ENCODE measurements at places on chromosomes 11 and 22.

GRCh38 chr22:28883917-28884746 is 760 bp downstream of the ZNRF3 start:
- peak; percentile 37 for DNase-seq

- no peak for DNase-seq
These were observed 105.2 kb downstream of the MAML2 start for GRCh38 chr11:96237766-96238266.

- DNase-seq, result no peak
These were observed 31.8 kb upstream of the RBMXL2 start for GRCh38 chr11:7056828-7057513.

GRCh38 chr11:128695539-128696221 is 1.8 kb downstream of the FLI1 start:
- DNase-seq, result peak; percentile 64

GRCh38 chr11:118979434-118979833 is 7.9 kb downstream of the FOXR1 start:
- no peak for DNase-seq

- no peak for DNase-seq
These were observed 36.9 kb upstream of the MAPK1 start for GRCh38 chr22:21904250-21904789.

- peak; percentile 88 for DNase-seq
These were observed at the start of gene ZNF70 for GRCh38 chr22:23750714-23751440. TSS of gene ZNF70 (minus strand) at chr22:23751112. CDS start at chr22:23745140, 5,972 bp downstream.

- no peak for DNase-seq
These were observed 130.4 kb downstream of the C11orf87 start for GRCh38 chr11:109552376-109552775.

DNA sequence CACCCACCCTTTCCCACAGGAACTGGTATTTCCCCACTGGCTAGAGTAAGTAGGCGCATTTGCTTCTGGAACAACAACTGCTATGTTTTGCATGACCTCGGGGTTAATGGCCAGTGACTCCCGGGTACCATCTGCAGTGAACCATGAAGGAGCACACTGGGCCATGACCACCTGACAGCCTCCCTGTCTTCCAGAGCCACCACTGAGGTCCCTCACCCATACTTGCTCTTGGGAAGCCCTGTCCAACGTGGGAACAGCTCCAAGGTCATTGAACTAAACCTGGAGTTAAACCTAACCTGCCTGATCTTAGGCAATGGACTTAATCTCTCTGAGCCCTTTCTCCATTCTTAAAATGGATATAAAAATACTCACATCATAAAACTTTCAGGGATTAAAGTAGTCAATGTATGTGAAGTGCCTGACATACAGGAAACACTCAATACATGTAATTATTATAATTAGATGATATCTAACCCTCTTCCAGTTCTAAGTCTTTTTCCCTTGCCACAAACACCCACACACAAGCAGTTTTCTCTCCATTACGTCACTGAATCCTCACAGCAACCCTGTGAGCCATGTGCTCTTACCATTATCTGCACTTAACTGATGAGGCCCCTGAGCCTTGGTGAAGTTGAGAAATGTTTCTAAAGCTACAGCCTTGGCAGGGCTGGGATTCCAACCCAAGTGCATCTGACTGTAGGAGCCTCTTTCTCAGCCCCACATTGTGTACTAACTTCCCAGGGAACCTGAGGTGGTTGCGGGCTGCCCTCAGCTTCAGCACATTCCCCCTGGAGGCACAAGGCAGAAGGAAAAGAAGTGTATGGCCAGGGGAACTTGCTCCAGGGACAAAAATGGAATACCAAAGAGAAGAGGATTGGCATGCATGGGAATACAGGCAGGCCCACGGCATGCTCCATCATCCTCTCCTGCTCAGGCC is 74.5 kb upstream of the NCAM1 start:
- DNase-seq, result no peak

GRCh38 chr11:28674433-28675103 is 566.4 kb downstream of the METTL15 start:
- DNase-seq, result no peak

- DNase-seq, result no peak
These were observed 2.3 kb upstream of the CRYBB3 start for GRCh38 chr22:25197340-25197739.

DNA sequence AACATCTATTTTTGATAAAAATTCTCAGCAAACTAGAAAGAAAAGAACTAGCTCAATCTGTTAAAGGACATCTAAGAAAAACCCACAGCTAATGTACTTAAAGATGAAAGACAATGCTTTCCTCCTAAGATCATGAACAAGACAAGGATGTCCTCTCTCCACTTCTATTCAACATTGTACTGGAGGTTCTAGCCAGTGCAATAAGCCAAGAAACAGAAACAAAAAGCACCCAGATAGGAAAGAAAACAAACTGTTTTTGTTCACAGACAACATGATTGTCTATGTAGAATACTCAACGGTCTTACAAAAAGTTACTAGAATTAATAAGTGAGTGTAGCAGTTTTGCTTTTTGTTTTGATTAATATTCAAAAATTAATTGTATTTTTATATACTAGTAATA is 7.8 kb downstream of the CD3D start:
- DNase-seq, result peak; percentile 60

DNA sequence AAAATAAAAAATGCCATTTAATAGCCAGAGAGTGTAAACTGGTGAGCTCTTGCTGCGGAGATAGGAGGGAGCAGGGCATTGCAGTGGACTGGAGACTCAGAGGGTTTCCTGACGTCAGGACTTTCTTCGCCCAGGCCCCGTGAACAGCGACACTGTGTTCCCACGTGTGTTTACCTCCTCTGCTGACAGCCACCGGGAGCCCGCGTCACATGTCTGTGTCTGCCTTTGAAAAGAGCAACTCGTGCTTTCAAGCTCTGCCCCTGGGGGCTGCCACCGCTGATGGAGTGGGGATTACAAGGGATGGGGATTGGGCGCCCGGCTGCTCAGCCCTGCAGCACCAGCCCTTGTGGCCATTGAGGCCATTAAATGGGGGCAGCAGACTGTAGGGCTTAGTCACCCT is 3.3 kb downstream of the TANGO2 start:
- no peak for DNase-seq

GRCh38 chr11:63672156-63672463 is 934 bp upstream of the ATL3 start:
- no peak for DNase-seq

DNA sequence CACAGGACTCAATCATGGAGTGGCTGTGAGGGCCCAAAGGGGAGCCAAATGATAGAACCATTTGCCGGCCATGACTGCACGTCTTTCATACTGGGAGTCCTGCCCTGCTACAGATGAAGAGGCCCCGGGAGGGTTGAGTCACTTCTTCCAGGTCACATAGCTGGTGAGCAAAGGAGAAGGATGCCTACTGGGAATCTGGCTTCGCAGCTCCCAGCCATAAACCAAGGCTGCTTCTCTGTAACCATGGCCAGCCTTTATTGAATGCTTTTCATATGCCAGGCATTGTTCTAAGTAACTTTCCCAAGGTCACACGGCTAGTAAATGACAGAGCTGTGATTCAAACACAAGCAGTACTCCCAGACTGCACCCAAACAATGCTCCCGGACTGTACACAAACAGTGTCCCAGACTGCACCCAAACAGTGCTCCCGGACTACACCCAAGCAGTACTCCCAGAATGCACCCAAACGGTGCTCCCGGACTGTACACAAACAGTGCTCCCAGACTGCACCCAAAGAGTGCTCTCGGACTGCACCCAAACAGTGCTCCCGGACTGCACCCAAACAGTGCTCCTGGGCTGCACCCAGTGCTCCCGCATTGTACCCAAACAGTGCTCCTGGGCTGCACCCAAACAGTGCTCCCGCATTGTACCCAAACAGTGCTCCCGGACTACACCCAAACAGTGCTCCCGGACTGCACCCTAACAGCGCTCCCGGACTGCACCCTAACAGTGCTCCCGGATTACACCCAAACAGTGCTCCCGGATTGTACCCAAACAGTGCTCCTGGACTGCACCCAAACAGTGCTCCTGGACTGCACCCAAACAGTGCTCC is 89.8 kb downstream of the FBXO7 start:
- no peak for DNase-seq

DNA sequence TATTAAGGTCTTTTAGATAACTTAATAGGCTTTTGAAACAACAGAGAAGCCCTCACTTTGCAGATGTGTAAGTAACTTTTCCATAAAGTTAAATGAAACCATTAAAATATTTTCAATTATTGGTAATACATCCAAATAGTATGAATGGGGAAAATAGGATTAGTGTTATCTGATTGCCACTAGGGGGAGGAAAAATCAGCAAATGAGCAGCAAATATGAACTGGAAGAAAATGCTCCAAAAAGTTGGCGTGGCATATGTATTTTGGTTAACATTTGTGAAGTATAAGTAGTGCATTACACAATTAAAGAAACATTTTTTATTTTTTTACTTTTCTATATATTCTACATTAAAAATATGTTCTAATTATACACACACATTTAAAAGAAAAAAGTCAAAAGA is 259.8 kb upstream of the ANO5 start:
- no peak for DNase-seq

DNA sequence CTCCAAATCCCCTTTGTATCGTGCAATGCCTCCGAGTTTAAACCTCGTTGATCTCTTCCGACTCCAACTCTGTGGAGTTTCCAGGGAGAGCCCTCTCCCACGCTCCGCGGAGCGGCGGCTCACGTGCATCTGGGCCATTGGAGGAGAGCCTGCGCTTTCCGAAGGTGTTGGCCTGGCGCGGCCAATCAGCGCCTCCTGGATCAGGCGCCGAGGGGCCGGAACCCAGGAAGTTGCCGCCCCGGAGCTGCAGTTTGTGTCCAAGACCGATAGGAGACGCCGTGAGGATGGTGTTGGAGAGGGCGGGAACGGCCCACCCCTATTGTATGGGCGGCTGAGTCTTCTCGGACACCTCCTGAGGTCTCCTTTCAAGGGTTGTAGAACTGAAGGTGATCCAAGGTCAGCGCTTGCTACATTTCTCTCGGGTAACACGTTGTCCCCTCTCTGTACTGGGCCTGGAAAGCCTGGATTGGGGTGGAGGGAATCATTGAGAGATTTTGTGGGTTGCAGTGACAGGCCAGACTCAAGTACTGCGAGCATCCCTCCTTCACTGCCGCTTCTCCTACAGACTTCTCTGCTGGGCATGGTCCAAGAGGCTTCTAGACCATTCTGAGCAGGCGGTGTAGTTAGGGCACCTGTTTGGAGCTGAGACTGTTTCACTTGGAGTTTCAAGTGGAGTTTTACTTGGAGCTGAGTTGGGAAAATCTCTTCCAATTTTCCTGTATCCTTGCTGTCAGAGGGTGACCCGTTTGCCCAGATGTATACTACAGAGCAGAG is 1.7 kb downstream of the ADAMTS15 start:
- DNase-seq, result no peak

- no peak for DNase-seq
These were observed 5.4 kb downstream of the APIP start for GRCh38 chr11:34910817-34911216.

GRCh38 chr22:40609216-40609615 is 27.3 kb downstream of the MRTFA start:
- DNase-seq, result no peak

- DNase-seq, result no peak
These were observed 27.1 kb upstream of the TOP3B start for GRCh38 chr22:22009661-22010060.

GRCh38 chr22:32692371-32692770 is 109.1 kb upstream of the TIMP3 start:
- DNase-seq, result no peak

GRCh38 chr22:40453671-40454070 is 83.3 kb downstream of the SGSM3 start:
- no peak for DNase-seq

- no peak for DNase-seq
These were observed 16.4 kb upstream of the SNX32 start for GRCh38 chr11:65817312-65817834.

- no peak for DNase-seq
These were observed 426.1 kb upstream of the CADM1 start for GRCh38 chr11:115930291-115930690.

GRCh38 chr11:2542406-2542805 is 97.6 kb downstream of the KCNQ1 start:
- no peak for DNase-seq

DNA sequence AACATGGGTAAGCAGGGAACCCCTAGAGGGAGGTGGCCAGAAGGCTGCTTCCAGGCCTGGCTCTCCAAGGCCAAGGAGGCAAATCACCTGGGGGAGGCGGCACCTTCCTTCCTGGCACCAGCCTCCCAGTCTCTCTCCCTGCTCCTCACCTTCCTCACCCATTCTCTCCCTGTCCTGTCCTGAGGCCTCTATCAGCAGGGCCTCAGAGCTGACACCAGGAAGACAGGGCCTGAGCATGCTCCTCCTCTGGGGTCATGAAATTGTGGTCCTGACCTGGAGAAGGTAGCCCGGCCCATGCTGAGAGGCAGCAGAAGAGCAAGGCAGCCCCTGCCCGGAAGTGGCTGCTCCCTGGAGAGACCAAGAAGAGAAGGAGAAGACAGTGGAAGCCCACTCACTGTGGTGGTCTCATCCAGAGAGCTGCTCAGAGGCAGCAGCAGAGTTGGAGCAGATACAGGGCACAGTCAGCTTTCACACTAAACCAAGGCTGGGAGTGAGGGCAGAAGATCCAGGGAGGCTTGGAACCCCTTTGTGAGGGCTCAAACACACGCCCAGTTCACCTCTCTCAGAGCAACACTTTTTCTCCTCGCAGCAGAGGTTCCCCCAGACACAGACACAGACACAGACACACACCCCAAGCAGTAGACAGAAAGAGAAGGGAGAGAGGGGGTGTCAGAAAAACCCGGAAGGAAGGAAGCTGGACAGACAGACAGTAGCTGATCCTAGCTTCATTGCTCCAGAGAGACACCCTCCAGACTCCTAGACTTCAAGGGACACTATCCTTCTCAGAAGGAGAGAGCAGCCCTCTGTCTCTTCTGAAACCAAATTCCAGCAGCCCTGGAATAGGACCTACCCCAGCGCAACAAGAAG is 1.8 kb downstream of the BCL9L start:
- peak; percentile 63 for DNase-seq

DNA sequence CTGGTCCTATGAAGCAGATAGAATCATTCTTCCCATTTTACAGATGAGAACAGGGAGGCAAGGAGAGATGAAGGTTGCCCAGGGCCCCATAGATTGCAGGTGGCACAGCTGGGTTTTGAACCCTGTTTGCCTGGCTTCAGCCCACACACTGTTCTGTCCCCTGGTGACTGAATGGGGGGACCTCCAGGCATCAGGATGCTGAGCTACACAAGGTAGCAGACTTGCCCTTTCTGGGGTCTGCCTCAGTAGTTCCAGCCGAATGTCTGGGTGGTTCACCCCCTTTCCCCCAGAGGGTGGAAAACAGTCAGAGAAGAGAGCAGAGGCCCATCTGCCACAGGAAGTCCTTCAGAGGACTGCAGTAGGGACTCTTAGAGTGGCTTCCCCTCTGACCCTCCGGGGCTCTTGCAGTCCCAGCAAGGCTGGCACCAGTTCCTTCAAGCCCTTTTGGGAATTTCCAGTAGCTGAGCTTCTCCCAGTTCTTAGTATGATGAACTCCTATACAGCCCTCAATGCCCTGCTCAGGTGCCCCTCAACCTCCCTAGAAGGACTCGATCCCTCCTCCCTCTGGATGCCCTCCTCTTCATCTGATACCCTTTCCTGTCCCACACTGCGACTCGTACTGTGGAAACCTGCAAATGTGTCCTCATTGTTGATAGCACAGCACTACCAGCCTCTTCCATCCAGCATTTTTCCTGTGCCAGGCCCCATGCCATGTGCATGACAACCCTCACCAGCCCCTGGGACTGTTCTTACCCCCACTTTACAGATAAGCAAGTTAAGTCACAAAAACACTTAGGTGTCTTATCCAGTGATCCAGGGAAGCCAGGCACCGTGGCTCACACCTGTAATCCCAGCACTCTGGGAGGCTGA is 82.8 kb downstream of the IGLL1 start:
- DNase-seq, result no peak
